HFFc6 (cell line): ENCODE measurements at places on chromosomes 5 and 9. TPM values are rescaled to one million over a fixed set of nuclear protein-coding genes. Genes with fewer than 3 reads are reported as not detected.

- H3K4me1 ChIP-seq = peaks cover 26% of the 10 kb centered on the region
- no peak overlapping the region for H3K27ac ChIP-seq
- no peaks in the 10 kb centered on the region for H3K27me3 ChIP-seq
- H3K4me3 ChIP-seq = no peak overlapping the region
- no peak for DNase-seq
These were observed 19.4 kb upstream of the NOTCH1 start for GRCh38 chr9:136565086-136565714.

GRCh38 chr5:122155546-122155945, 26.2 kb downstream of the ZNF474 start:
- H3K4me1 ChIP-seq = peaks cover 64% of the 10 kb centered on the region
- H3K27ac ChIP-seq = peak overlapping the region; percentile 93
- H3K27me3 ChIP-seq = no peaks in the 10 kb centered on the region

Gene FOXD4L4
- total RNA-seq = 0.10 TPM in 1 of 3 replicates, not detected in the others

Gene TMEM174
- not detected in 3 replicates for total RNA-seq

Gene UBE2B
- 96.2 to 105 TPM (median 97.1 TPM) in 3 replicates for total RNA-seq

Gene POLR3G
- 10.0 to 14.4 TPM (median 12.1 TPM) in 3 replicates for total RNA-seq

Gene RNF208
- 1.4 to 3.2 TPM (median 3.0 TPM) in 3 replicates for total RNA-seq
